Stimulated activated CD8-positive, alpha-beta memory T cell treated with anti-CD3 and anti-CD28 coated beads, Interleukin-4, amount 100 ng/mL, for 24 hours (primary cell): ENCODE measurements at places on chromosomes 3 and 15.

DNA sequence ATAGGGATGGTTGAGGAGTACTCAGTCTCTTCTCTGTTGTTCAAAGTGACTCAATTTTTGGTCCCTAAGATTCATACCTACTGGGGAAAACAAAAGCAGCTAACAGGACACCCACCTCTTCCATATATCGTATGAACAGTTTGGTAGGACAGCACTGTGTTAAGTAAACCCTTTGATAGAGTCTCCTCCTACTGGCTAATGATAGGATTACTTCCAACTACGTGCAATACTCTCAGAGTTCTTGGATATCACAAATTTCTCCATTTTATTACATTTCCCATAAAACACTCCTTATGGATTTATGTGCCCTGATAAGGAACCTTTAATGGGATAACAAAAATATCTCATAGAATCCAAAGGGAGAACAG, 200.2 kb upstream of the GOLGA6L4 start:
- DNase-seq, result no peak

GRCh38 chr3:151262871-151263525, 15.3 kb downstream of the P2RY14 start:
- DNase-seq, result no peak

GRCh38 chr15:34318277-34319079, 19.1 kb downstream of the SLC12A6 start:
- no peak for DNase-seq

GRCh38 chr15:81751256-81751655, 294.6 kb downstream of the MEX3B start:
- no peak for DNase-seq

DNA sequence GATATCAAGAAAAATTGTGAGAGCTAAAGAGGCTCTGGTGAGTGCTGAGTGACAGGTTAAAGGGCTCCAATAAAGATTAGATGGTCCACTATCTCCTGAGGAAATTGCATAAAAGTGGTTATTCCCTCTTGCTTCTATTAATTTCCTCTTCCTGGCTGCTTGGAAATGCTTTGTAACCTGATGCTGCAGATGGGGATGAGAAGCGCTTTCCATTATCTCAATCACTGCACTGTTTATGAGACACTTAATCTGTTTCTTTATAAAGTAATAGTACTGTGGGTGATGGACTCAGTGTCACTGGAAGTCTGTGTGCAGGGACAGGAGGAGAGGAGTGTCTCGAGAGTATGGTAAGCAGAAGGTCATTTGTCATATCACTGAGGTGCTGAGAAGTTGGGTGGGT, 305.3 kb downstream of the EPHB1 start:
- no peak for DNase-seq

GRCh38 chr15:74903676-74904075, 3.0 kb downstream of the FAM219B start:
- no peak for DNase-seq
